ENCODE measurements at places on chromosomes 2 and 18. TPM values are rescaled to one million over a fixed set of nuclear protein-coding genes. Genes with fewer than 3 reads are reported as not detected.

DNA sequence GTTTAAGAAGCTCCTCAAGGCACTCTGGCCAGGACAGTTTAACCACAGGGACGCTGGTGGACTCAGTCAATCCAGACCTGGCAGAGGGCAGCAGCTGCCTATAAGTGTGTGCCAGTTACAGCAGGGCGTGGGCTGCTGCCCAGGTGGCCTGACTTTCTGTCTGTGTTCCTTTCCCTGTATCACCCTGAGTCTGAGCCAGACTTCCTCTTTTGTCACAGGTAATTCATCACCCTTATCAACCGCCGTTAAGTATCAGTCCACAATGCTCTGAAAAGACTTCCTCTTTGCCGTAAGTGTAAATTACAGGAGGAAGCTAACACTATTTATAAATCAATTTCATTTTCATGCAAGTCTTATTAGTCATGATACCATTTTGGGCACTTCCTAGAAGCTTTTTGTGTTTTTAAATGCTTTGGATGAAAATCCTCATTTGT lies 7.0 kb downstream of the LPIN1 start:
- no peaks in the 10 kb centered on the region for H3K27me3 ChIP-seq
- H3K4me3 ChIP-seq = peak overlapping the region; percentile 4
- H3K27ac ChIP-seq = peak overlapping the region; percentile 82
- no peaks in the 10 kb centered on the region for H3K36me3 ChIP-seq
- peaks cover 15% of the 10 kb centered on the region for H3K4me1 ChIP-seq

DNA sequence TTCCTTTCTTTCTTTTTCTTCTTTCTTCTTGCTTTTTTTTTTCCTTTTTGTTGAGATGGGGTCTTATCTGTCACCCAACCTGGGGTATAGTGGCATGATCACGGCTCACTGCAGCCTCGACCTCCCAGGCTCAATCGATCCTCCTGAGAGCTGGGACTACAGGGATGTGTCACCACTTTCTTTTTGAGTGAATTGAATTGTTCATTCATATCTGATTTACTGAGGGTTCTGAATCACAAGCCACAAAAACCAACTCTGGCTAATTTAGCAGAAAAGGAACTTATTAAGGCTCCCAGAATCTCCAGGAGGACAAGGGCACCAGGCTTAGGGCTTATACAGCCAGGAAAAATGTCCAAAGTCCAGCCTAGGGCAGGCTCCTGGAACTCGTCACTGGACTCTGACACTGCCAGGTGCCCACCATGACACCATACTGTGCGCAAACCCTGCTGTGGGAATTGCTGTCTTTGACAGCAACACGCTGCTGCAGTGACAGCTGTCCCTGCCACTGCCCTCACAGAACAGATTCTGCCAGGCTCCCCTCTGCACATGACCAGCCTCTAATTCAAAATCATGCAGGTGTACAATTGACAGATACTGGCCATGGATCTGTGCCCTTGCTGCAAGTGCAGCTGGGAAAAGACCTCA lies 42.9 kb upstream of the EML6 start:
- H3K36me3 ChIP-seq = no peaks in the 10 kb centered on the region
- no peaks in the 10 kb centered on the region for H3K27me3 ChIP-seq
- no peak for DNase-seq
- H3K4me3 ChIP-seq = no peak overlapping the region
- no peaks in the 10 kb centered on the region for H3K4me1 ChIP-seq

- H3K4me3 ChIP-seq = no peak overlapping the region
- H3K27ac ChIP-seq = no peak overlapping the region
- H3K27me3 ChIP-seq = no peaks in the 10 kb centered on the region
- no peaks in the 10 kb centered on the region for H3K36me3 ChIP-seq
- DNase-seq = no peak
These were observed 3.0 kb upstream of the IL1RN start for GRCh38 chr2:113124181-113124961.

Gene CACNB4
- total RNA-seq = 1.0 TPM

Gene NFATC1
- total RNA-seq = 1.6 TPM

Gene C1D
- 19.9 TPM for total RNA-seq

DNA sequence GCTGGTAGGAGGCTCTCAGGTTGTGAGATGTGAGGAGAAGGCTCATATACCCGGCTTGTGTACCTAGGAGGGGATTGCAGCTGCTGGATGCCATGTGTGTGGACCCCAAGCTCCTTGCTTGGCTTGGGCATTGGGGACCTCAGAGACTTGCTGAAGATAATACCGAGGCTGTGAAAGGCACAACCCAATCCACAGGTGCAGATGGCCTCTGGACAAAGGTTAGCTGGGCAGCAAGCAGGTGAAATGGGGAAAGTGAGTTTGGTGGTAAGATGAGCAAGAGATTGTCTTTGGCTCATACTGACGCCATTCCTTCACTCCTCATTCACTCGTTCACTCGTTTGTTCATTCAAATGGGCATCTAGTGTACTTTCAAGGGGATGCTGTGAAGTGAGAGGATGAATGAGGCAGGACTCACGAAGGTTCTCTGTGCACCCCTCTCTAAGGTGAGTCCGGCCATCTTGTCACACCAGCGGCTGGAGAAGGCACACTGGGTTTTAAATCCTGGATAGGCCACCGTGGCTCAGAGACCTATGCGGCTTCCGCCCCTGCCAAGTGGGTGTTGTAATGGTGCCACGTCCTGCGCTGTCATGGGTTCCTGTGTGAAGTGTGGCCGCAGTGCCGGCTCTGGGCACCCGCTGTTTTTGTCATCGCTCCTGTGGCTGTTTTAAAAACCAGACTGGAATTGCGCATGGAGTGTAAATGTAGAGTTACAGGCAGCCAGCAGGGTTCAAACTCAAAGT lies 13.7 kb downstream of the FBLN7 start:
- H3K4me3 ChIP-seq = no peak overlapping the region
- H3K4me1 ChIP-seq = no peaks in the 10 kb centered on the region
- no peak overlapping the region for H3K27ac ChIP-seq
- peak; percentile 6 for DNase-seq
- no peaks in the 10 kb centered on the region for H3K36me3 ChIP-seq

Gene TSGA10
- 6.6 TPM for total RNA-seq

Gene IL1B
- 5.7 TPM for total RNA-seq

Data from colonic mucosa (tissue), 4 donors.